Skin of body (tissue), 3 donors: ENCODE measurements at places on chromosomes 1 and 21.

DNA sequence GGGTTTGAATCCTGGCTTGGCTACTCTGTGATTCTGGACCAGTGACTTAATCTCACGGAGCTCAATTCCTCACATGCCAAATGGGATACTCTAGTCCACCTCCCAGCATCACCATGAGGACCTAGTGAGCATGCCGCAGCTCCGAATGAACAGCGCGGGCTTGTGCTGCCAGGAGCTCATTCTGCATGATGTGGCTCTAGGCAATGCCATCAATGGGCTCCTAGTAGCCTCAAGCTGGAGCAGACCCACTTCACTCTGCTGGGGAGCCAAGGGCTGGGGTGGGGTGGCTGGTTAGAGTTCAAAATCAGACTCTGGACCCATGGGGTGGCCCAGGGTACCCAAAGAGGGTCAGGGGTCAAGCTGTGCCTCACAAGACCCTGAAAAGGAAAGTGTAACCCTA, 41.5 kb downstream of the CDK18 start:
- DNase-seq: no peak

- no peak for DNase-seq
Measured at GRCh38 chr1:54813485-54814125, 12.5 kb upstream of the TTC22 start.

- DNase-seq: no peak
Measured at GRCh38 chr1:168480997-168481396, 62.8 kb downstream of the XCL2 start.

- peak; percentile 40 for DNase-seq
Measured at GRCh38 chr1:55747408-55747841, 532.3 kb upstream of the USP24 start.

GRCh38 chr1:27363766-27364695, 2.7 kb downstream of the MAP3K6 start:
- no peak for DNase-seq

DNA sequence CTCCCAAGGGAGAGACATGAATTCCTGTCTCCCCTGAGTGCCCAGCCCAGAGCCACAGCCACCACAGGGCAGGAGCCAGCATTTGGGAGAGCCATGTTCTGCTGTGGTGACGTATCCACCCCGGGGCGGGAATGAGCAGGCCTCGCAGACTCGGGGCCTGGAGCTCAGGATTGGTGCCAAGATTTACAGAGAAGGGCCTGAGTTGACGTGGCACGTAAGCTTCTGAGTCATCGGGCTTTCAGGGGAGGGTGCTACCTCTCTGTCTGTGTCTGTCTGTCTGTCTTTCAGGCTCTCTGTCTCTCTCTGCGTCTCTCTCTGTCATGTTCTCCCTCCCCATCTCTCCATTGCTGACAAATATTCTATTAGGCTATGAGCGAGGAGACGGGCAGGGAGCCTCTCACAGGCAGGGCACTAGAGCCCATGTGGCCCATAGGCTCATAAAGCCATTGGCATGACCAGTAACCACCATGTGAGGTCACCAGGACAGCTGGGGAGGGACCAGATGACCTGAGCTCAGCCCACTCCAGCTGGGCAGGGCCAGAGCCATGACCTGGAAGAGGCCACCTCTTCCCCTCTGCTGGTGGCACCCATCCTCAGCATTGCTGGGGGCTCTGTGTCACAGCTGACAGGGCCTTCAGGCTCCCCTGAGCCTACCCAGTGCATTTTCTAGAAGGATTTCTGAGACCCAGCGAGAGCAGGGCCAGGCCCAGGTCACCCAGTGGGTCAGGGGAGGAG, 300.0 kb upstream of the VAMP3 start:
- DNase-seq: peak; percentile 71

- DNase-seq: no peak
Measured at GRCh38 chr1:27713869-27714513, 11.8 kb upstream of the FAM76A start.

DNA sequence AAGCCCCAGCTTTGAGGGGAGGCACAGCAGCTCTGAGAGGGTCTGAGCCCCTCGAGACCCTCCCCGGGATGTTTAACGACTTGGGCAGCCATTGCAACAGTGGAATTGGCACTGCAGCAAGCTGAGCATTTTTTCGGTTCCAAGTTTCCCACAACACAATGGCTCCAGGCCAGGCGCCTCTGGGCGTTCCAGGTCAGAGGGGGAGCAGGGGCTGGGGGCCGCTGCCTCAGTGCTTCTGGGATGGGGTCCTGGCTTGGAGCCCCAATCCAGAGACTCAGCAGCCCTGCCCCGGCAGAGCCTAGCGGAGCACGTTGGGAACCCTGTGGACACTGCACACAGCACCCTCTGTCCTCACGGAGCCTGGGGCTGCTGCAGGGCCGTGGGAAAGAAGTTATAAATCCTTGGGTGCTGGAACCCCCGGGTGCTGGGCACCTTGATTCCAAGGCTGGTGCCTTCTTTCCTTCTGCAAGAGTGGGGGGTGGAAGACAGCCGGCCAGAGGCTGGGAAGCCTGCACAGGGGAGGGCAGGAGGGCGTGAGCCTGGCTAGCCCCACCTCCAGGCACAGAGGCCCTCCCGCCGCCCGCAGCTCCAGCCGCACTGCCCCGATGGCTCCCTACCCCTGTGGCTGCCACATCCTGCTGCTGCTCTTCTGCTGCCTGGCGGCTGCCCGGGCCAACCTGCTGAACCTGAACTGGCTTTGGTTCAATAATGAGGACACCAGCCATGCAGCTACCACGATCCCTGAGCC, 50.1 kb downstream of the COL18A1 start:
- DNase-seq: no peak

DNA sequence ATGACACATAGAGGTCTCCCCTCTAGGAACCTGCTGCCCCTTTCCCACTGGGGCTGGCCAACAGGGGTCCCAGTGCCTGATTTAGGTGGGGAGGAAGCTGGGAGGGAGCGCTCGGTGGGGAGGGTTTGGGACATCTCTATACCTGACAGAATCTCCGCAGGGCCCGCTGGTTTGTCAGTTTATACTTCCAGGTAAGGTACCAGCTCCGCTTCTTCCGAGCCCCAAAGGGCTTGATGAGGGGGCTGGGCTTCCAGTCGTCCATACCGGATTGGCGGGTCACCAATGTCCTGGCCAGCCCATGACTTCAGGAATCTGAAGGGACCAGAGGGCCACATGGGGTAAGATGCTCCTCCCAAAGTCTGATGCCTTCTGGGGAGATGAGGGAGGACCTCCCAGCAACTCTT, 672 bp downstream of the POMGNT1 start:
- DNase-seq: no peak

DNA sequence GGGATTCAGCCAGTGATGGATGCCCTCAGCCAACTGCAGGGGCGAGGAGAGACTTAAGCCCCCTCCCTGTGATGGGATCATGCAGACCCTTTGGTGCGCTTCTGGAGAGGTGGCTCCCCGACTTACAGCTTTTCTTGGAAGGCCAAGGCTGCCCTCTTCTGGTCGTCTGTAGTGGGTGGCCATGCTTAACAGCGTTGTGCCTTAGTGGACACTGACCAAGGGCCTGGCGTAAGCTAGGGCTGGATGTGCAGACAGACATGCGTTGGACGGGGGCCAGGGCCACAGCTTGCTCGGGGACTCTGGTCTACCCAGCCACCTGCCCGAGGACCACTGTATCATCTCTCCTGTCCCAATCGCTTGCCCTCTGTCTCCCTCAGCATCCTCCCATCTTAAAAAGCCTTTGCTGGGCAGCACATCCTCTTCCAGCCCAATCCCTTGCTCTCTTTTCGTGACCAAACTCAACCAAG, 5.5 kb downstream of the AZIN2 start:
- DNase-seq: peak; percentile 37

DNA sequence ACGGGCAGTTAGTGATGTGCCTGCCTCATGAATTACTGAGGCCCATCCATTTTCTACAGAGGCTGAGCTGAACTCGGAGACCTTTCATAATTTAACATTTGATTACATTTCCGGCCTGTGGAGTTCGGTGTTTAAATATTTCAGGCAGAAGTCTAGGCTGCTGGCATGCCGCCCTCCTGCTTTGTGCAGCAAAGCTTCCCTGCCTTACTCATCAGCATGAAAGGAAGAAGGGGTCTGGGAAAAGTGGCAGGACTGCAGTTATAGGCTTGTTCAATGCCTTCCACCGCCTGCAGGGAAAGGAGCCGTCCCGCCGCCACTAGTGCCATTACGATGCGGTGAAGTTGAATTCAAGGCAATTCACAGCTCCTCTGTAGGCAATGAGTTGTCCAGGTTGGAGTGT, 527.9 kb downstream of the NPHP4 start:
- no peak for DNase-seq

- no peak for DNase-seq
Measured at GRCh38 chr21:42864815-42865775, 14.2 kb downstream of the WDR4 start.

GRCh38 chr1:227902641-227902990, 45.1 kb downstream of the WNT9A start:
- DNase-seq: no peak

DNA sequence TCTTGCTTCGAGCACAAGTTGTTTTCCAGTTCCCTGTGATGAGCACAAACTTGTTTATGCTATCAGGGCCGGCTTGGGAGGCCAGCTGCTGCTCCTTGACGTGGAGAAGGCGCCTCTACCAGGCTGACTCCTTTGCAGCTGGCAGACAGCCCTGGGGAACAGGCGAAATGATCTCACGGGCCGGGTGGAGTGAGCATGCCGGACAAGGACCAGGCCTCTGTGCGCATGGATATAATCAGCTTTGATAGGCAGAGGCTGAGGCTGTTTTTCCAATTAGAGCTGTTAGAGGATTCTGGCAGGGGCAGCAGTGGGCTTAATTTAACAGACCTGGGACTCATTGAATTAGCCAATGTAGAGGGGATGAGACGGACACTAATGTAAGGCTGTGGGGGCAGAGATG, 38.9 kb downstream of the FAM163A start:
- DNase-seq: no peak

DNA sequence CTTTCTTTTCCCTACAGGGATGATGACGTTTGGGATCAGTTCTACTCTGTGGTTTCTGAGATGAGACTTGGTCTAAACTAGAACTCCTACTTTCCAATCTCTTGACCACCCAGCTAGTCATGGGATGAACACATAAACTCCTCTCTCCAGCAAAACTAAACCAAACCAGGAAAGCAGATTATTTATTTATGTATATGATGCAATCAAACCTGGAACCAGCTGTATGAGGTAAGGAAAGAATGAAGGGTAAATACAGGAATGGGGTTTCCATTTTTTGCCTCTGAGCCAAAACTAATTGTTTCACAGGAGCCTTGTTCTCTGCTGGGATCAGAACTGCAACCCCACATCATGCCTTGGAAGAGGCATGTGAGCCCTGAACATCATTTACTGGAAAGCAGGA, 3.3 kb upstream of the AGT start:
- no peak for DNase-seq

GRCh38 chr1:99600782-99601181, 45.1 kb upstream of the PALMD start:
- DNase-seq: no peak

DNA sequence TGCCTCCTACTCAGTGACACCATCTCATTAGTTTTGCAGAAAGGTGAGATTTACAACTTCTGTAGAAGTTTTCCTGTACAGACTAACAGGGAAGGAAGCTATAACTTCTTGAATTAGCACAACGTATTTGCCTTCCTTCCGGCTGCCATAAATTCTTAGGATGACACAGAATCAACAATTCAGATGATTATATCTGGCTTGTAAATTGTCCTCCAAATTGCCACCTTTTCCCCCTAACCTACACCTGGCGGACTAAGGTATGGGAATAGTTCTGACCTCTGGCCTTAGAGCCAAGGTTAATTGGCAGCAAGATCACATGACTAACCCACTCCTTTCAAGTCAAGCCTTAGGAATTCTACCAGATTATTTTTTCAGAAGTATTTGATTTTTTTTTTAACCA, 284.3 kb downstream of the LMO4 start:
- DNase-seq: no peak

GRCh38 chr1:207088701-207089626, at the start of gene C4BPB:
TSS of gene C4BPB (plus strand) at chr1:207088860. CDS start at chr1:207089532, 672 bp downstream.
- DNase-seq: no peak

DNA sequence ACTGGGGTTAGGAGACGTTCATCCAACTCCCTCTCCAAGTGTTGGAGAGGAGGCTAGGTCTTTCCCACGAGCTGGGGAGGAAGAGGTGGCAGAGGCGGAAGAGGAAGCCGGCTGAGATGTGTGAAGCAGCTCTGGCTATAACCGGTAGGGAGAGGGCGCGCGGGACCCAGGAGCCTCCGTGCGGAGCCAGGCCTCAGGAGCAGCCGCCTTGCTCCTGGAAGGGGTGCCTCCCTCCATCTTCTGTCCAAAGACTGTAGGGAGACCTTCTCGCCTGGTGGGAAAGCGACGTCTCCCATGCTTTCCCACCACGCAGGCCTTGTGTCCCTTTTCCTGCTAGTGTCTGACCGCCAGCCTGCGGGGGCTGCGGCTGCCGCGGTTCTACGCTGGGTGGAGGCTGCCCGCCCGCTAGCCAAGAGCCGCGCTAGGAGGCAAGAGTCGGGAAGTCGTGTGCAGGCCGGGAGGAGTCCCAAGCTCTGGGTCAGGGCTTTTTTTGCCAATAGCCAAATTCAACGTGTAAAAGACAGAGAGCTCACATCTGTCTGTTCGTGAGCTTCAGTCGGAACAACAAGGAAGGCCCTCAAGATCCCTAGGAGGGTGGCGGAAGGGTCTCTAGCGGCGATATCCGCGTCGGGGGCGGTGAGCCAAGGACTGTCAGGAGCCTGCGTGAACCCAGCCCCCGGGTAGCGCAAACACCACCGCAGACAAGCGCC, 8.4 kb upstream of the NBPF11 start:
- DNase-seq: no peak

- DNase-seq: no peak
Measured at GRCh38 chr1:177354247-177354646, 183.5 kb downstream of the BRINP2 start.

DNA sequence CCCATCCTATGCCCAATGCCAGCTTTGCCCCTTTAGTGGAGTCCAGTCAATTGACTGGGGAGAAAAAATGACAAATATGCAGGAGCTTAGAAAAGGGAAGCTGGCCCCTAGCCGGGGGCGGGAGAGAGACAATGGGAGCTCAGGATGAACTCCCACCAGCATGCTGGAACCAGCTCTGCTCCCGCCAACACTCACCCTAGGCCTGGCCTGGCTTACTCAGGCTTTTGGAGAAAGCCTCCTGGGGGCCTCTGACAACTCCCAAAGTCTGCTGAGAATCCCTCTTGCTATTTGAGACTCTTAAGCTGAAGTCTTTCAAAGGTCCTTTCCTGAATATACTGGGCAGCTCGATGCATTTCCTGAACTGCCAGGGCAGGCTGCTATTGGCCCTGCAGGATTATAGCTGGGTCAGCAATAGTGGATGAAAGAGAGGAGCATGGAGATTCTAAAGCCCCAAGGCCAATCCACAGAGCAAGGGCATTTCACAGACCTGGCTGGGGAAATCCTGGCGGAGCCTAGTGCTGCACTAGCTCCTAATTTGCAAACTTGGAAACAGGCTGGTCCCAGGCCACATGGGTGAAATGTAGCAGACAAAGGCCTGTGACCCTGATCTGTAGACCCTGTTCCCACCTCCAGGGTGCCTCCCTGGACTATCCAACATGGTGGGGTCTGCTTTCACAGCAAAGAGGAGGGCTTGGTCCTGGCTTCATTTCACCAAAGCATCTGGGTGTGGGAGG, 35.7 kb upstream of the CLSTN1 start:
- no peak for DNase-seq

- no peak for DNase-seq
Measured at GRCh38 chr1:91732291-91733107, 153.5 kb downstream of the TGFBR3 start.
